ENCODE measurements at places on chromosomes 2 and 18.

- no peak for DNase-seq
These were observed 41.7 kb downstream of the RAMP1 start for GRCh38 chr2:237900891-237901831.

GRCh38 chr2:71460595-71461303 lies 7.4 kb downstream of the DYSF start:
- DNase-seq, result no peak

DNA sequence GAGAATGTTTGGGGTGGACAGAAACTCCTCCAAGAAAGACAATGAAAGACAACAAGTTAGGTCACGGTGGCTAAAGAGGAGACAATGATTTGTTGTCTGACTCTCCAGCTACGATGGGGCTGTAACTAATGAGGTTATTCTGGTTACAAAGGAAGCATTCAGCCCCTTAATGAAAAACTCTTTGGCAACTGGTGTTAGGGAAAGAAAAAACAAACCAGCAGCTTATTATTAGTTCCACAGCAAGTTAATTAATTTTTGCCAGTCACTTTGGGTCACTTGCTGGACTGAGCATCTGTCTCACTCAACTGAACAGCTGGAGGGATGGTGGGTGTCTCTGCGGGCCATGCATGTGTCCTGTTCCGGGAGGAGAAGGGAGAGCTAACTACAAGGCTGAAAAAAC lies 263.7 kb downstream of the ALK start:
- DNase-seq, result no peak

DNA sequence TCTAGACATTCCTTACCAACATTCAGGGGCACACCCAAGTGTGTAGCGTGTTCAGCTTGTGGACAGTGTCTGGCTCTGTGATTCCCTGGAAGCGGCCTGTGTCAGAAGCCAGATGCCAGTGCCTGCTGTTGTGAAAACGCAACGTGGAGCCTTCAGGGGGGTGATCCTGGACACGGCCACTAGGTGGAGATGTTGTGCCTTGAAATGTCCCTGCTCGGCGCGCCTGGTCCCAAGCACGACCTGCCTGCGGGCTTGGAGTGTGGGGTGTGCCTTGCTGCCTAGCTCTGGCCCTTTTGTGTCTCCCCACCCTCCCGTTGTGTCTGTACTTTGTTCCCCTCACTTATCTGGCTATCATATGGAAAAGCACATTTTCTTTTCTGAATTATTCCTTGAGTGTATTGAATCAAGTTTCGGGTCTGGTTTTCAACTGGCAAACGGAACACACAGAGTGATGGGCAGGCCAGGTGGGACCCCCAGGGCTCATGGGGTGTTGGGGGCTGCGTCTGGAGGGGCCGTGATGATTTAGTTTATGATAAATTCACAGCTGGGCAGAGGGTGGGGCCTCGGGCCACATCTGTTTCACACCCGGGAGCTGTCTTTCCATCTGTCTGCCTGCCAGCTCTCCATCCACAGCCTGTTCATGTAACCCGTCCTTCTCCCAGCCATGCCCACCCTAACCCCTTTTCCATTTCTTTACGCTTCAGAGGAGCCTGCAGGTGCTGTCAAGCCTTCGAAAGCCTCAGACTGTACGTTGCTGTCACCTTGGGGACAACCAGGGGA lies 95.5 kb downstream of the DYSF start:
- DNase-seq, result peak; percentile 68

- DNase-seq, result no peak
These were observed 55.2 kb downstream of the TRAPPC12 start for GRCh38 chr2:3434654-3435053.

DNA sequence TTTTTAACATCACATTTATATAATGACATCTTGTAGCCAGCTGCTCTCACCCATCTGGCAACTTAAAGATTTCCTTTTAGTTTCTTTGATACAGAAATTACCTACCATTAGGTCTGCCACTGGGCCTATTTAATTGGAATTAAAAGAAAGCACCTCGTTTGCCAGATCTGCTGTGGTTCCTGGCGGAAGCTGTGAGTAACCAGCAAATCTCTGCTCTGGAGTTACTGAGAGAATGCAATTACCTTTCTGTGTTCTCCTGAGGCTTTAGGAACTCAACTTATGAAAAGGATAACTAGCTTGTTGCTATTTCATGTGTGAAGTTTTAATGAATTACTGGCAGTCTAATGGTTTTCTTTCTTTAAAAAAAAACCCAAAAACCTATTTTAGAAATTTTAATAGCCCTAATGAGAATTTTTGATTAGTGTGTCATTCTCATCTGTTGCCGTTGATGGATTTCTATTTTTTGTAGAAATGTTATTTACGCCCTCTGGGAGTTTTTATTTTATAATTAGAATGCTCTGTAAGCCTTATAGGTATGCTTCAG lies 69.7 kb upstream of the LYPD6B start:
- DNase-seq, result no peak

- DNase-seq, result no peak
These were observed 8.0 kb downstream of the E2F6 start for GRCh38 chr2:11457935-11458334.

GRCh38 chr2:112692918-112693317 lies 27.9 kb upstream of the NT5DC4 start:
- no peak for DNase-seq

GRCh38 chr2:45725731-45726130 lies 74.3 kb downstream of the PRKCE start:
- DNase-seq, result no peak

DNA sequence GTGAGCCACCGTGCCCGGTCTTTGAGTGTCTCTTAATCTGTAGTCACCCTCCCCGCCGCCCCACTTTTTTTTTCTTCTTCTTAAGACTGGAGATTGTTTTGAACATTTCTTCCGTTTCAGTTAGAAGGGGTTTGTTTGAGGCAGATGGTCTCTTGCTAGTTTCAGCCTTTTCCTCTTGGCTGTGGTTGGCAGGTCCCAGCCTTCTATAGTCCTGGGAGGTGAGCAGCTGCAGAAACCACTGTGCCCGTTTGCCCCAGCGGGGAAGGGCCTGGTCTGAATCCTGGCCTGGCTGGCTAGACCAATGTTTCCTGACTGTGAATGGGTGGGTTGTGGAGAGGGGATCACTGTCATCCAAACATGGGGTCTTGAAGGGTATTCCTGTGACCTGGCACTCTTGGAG lies 30.1 kb upstream of the MCFD2 start:
- no peak for DNase-seq

- DNase-seq, result no peak
These were observed 15.6 kb downstream of the ATOH8 start for GRCh38 chr2:85769236-85769982.

- DNase-seq, result no peak
These were observed 50.3 kb upstream of the TLK1 start for GRCh38 chr2:171210864-171211431.

DNA sequence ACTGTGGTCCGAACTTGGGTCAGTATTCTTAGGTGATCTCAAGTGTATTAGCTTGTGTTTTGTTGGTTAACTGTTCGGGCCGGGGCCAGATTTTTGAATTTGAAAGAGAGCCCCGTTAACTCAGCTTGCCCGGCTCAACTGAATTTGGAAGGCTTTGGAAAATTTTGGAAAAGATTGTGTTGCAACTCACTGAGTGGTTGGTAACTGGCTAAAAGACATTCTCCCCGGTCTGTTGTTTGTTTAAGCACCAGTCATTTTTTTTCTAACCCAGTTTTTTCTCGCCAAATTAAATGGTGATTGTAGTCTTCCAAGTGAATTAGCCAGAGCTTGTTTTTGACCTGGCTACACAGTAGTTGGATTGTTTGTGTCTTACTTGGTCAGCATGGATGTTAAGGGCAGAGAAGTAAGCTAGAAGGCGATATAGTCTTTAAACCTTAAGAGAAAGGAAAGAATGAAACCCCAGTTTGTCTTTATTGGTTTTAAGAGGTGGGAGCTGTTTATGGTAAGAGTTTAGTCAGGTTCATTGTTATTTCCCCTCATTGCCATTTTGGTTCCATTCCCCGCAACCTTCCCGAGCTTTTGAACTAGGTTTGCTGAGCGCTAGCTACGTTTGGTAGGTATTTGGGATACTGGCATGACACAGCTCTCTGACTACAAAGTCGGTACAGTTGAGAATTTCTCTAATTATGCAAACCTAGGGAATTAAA lies 2.4 kb downstream of the MAP4K4 start:
- no peak for DNase-seq

- DNase-seq, result no peak
These were observed 485.1 kb downstream of the NRXN1 start for GRCh38 chr2:50546790-50547189.

- no peak for DNase-seq
These were observed 122.3 kb downstream of the ATL2 start for GRCh38 chr2:38254796-38255195.

GRCh38 chr2:224127871-224128501 lies 88.9 kb upstream of the SERPINE2 start:
- peak; percentile 56 for DNase-seq

All from fibroblast of skin of scalp (primary cell).